ENCODE measurements at places on chromosomes 7 and 10.

DNA sequence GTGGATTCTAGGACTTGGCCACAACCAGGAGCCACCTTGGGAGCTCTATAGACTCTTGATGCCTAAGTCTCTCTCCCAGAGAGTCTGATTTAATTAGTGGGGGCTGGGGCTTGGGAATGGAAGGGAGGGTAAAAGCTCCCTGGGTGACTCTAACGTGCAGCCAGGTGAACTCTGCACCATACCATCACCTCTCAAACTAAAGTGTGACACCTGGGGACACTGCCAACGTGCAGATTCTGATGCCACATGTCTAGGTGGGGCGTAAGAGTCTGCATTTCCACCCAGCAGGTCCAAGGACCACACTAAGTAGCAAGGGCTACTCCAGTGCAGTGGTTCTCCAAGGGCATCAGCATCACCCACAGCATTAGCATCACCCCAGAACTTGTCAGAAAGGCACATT, 28.3 kb downstream of the LRRC20 start:
- no peak for DNase-seq

- DNase-seq, result no peak
These were observed 81.9 kb upstream of the BTBD16 start for GRCh38 chr10:122189185-122189584.

- DNase-seq, result peak; percentile 63
These were observed 2.0 kb downstream of the GAL3ST4 start for GRCh38 chr7:100166317-100166940.

- no peak for DNase-seq
These were observed 474.1 kb upstream of the AKR1E2 start for GRCh38 chr10:4351723-4352413.

DNA sequence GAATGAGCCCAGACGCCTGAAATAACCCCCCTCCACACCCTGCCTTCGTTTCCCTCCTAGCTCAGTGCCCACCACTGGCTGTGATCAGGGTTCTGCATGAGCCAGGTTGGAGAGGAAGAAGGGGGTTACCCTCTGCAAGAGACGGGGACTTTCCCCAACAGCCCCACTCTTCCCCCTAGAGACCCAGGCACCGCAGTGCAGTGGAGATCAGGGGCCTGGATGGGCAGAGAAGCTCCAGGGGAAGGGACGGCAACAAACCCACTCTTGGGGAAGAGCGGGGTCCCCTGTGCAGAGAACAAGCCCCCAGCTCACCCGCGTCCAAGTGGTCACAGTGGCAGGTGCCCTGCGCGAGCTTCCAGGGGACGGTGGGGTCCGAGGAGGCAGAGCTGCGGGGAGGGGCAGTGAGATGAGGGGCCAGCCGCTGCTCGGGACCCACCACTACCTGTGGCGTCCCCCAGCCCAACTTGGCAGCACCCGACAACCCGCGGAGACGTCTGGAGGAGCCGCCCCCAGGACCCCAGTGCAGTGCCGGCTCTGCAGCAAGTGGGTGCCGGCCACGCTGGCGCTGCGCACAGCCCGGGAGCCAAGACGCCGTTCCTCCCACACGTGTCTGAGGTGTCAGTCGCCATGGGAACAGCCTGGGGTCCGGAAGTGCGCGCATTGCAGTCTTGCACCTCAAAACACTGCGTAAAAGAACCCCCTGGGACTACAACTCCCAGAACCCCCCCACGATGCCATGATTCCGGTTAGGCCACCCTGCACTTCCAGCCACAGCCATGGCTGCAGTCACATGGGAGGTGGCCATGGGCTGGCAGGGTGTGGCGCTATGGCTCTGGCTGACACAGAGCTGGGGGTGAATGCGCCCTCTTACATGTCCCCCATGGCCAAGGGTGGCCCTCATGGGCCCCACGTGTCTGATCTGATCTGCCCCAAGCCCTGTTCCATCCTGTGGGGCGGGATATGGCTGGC, 45.8 kb upstream of the WIPI2 start:
- DNase-seq, result peak; percentile 71

DNA sequence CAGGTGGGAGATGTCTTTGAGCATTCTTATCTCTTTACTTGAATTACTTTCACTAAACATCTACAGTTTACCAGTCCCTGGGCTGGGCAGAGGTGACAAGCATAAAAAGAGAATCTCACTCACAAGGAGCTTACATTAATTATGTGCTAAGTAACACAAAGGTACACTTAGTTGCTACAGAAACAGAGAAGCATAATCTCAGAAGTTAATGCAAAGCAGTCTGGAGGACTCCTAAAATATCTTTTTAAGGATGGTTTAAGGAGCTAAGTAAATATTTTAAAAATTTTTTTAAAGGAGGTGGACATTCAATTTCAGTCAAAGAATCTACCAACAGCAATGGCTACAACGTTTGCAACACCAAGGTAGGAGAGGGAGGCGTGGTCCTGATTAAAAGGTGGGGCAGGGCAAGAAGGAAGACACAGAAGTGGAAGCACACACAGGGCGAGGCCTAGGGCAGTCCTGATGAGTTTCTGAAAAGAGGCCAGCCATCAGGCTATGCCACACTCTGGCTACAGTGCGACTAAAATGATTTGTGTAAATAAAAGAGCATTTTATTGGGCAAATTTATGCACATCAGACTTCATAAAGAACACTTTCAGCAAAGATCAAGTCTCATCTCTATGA, 5.3 kb downstream of the LARP4B start:
- DNase-seq, result no peak

DNA sequence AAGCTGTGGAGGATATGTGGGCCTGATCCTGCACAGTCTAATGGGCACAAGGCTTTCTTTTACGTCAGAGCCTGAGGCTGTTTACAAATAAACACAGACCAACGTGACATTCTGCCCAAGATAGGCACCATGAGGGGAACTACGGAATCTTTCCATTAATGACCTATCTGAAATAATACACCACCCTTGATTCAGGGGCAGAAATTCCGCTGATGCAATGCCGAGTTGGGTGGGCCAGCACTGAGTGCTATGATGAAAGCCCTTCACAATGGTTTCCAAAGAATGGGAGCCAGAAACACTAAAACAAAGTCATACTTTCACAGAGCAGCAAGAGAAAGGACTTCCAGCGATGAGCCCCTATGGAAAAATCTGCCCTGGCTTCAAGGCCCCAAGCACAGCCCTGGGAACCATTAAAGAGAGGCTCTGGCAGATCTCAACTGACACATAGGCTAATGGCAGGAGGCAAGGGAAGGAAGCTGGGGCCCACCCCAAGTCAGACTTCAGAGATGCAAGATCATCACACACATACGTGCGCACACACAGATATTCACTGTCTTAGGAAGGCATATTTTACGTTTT, 72.2 kb upstream of the DLX6 start:
- no peak for DNase-seq

GRCh38 chr7:158277219-158278141, 310.1 kb downstream of the PTPRN2 start:
- no peak for DNase-seq

DNA sequence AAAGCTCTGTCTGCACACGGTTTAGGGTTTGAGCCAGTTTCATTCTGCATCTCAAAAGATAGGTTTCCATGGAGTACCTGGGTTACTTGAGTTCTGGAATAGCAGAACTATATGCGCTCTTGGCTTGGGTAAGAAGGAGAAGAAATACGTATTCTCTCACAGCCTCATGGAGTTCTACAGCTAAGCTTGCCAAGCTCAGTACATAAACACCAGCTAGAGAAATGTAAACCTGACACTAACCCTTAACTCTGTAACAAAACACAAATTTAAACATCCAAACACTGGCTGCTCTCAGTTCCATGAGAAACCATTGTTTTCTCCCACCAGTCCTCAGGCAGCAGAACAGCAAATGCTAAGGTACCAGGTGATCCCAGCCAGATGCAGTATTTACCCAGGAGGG, 557.2 kb downstream of the INHBA start:
- DNase-seq, result no peak

DNA sequence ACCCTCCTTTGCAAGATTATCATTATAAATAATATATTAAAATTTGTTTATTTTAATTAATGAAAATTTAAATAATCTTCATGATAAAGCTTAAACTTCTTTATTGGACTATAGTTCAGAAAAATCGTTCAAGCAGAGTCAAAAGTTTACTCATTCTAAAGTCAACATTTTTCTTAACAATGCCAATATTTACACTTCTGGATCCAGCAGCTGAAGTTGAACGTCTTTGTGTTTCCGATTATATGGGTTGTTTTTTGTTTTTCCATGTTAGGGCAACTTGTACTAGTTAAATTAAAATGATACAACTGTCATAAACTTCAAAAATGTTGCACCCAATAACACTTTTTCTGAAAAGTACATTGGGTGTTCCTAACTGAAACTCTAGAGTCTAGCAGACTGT, 43.8 kb downstream of the GRB10 start:
- DNase-seq, result no peak

GRCh38 chr7:99825452-99825851, 2.4 kb upstream of the CYP3A43 start:
- no peak for DNase-seq

DNA sequence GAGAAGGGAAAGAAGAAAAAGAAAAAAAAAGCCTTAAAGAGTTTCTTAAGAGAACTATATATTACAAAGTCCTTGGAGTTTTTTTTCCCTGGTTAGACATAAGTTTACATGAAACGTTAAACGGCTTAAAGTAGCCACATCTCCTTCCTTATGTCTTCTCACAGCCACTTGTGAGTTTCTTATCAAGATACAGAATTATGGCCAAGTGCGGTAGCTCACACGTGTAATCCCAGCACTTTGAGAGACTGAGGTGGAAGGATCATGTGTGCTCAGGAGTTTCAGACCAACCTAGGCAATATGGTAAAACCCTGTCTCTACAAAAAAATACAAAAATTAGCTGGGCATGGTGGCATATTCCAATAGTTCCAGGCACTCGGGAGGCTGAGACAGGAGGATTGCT, 54.3 kb downstream of the IKZF1 start:
- DNase-seq, result no peak

- no peak for DNase-seq
These were observed 17.7 kb downstream of the FGFR2 start for GRCh38 chr10:121580276-121581116.

- DNase-seq, result no peak
These were observed 351.8 kb upstream of the ETV1 start for GRCh38 chr7:14341200-14341775.

DNA sequence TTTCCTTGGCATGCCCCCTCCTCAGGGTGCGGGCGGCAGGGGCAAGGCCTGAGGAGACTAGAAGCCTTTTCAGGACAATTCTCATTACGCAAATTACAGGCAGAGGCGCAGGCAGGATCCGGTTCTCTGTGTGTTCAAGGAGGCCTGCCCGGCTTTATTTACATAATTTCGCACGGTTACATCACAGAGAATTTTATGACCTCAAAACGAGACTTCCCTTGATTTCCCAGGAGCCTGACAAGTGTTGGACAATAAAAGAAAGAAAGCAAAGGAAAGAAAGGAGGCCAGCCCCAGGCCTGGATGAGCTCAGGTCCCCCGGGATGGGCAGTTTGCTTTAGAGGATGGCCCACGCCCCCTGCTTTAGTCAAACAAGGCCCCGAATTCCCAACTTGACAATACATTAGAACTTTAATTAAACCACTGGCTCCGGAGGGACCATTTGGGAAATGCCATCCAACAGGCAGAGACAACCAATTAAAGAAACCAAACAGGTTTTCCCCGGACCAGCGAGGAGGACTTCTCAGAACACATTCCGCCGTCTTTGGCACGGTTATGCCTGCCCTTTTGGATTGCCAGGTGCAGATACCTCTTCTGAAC, 2.9 kb downstream of the MNX1 start:
- DNase-seq, result peak; percentile 22

GRCh38 chr10:13956826-13957225, 370.1 kb downstream of the PRPF18 start:
- no peak for DNase-seq

- DNase-seq, result no peak
These were observed 158.3 kb downstream of the FRMD4A start for GRCh38 chr10:14172336-14172950.

GRCh38 chr10:131865223-131865917, 35.4 kb upstream of the PPP2R2D start:
- DNase-seq, result no peak

- no peak for DNase-seq
These were observed 3.4 kb downstream of the STAM start for GRCh38 chr10:17647326-17647725.

GRCh38 chr10:8921568-8921967, 867.1 kb downstream of the GATA3 start:
- no peak for DNase-seq

GRCh38 chr10:5043716-5044115, 40.1 kb upstream of the AKR1C2 start:
- DNase-seq, result no peak
